Iris pigment epithelial cell (primary cell): ENCODE measurements at places on chromosomes 3 and 15.
A peak's percentile ranks its signal among the peaks of the same experiment; 100 is the strongest.

DNA sequence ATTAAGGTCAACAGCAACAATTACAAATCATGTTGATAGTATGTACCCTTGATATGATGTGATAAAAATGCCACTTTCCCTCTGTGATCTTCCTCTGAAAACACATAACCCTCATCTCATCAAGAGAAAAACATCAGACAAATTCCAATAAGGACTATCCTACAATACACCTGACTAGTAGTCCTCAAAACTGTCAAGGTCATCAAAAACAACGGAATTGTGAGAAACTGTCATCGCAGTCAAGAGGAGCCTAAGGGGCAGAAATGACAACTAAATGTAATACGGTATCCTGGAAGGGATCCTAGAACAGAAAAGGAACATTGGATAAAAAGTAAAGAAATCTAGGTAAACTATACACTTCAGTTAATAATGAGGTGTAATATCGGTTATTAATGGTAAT, 59.2 kb downstream of the OSBPL10 start:
- DNase-seq, result no peak

GRCh38 chr3:78988324-78988723, 779.5 kb downstream of the ROBO1 start:
- DNase-seq, result peak; percentile 53

DNA sequence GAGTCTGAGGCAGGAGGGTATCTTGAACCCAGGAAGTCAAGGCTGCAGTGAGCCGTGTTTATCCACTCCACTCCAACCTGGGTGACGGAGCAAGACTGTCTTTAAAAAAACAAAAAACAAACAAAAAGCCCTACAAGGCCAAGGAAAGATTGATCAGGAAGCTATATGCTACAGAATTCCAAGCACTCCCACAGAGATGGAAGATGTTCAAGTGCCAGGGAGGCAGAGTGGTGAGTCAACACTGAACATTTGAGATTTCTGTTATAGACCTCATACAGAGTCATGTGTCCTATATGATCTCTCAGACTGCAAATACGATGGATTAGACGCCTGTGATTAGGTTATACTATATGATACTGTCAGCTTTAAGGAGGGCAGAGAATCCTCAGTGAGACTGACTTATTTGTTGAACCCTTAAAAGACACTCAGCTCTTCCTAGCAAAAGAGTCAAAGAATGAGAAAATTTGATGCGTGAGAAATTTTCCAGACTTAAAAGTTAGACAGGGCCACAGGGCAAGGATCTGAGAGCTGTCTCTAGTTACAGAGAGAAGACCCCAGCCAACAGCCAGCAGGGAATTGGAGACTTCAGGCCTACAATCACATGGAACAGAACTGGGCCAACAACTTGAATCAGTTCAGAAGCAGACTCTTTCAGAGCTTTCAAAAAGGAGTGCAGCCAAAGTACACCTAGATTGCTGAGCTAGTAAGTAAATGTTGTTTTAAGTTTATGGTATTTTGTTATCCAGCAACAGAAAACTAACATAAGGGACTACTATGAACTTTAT, 107.6 kb downstream of the PIK3CB start:
- peak; percentile 41 for DNase-seq

DNA sequence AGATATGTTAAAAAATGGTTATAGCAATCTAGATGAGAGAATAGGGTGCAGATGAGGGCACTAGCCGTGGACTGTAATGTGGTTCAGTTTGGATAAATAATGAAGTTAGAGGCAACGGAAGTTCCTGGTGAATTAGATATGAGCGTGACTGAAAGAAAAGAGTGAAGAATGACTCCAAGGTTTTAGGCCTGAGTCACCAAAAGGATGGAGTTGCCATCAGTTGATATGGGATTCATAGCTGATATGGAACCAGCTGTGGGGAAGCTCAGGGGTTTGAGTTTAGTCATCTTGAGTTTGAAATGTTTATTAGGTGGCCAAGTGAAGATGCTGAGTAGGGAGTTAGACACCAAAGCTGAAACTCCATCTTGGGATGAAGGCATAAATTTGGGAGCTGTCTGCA, 66.2 kb downstream of the SSR3 start:
- no peak for DNase-seq

DNA sequence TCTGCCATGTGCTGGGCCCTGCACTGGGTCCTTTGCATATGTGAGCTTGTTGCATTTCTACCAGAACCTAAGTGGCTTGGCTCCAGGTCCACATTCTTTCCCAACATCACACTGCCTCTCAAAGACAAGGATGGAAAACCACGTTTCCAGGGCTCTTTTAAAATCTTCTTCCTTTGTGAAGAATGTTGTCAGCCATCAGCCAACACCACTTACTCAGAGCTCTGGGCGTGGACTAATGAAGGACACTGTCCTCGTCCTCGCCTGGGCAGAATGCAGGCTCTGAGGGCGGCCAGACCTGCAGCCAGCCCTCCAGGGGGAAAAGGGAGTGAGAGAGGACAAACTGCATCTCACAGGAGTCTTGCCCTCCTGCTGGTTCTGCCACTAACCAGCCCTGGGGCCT, 49.7 kb downstream of the MAGEF1 start:
- no peak for DNase-seq

- peak; percentile 84 for DNase-seq
Measured at GRCh38 chr15:72358650-72359171, 17.1 kb downstream of the HEXA start.

DNA sequence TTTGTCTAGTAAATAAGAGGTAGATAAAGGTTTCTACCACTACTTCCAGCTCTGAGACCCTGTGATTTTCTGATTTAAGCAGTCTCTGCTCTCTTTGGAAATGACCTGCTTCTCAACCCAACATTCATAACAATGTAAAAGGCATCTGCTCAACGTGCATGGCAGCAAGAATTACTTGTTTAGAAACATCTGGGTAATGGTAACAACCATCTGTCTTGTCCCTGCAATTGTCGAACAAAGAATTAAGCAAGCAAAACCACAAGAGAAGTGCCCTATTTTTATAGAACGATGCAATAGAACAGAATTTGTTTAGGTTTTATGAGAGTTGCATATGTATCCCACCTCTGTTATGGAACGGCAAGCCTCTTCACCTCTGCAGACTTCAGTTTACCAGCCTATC, 7.1 kb upstream of the FSIP1 start:
- DNase-seq, result no peak

DNA sequence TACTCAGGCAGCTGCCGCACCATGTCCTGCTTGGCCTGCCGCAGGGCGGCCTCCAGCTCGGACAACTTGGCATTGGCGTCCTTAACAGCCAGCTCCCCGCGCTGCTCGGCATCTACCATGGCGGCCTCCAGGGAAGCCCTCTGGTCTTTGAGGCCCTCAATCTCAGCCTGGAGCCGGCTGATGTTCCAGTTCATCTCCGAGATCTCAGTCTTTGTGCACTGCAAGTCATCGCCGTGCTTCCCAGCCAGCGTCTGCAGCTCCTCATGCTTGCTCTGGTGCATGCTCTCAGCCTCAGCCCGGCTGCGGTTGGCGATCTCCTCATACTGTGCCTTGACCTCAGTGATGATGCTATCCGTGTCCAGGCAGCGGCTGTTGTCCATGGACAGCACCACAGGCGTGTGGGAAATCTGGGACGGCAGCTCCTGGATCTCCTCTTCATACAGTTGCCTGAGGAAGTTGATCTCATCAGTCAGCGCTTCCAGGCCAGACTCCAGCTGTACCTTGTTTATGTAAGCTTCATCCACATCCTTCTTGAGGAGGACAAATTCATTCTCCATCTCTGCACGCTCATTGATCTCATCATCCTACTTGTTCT, 15.5 kb upstream of the PSTPIP1 start:
- DNase-seq, result no peak

DNA sequence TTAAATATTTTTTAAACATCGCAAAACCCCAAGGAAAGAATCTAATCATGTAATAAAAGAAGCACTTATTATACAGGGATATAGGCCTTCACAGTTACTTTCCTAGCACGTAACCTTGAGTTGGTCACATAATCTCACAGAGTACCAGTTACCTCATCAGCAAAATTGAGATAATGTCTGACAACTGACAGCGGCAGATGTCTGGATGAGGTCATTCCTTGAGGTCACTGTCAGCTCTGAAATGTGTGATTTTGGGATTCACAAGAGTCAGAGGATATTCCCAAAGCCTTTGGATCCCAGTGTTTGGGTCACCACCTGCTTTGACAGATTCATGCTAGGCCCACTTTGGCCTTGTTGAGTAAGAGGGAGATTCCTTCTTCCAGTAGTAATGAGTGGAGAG, 151.4 kb upstream of the SEMA6D start:
- DNase-seq, result no peak

- peak; percentile 4 for DNase-seq
Measured at GRCh38 chr3:54783611-54784010, 144.2 kb downstream of the LRTM1 start.

GRCh38 chr3:85838921-85839320, 880.1 kb downstream of the CADM2 start:
- DNase-seq, result no peak

DNA sequence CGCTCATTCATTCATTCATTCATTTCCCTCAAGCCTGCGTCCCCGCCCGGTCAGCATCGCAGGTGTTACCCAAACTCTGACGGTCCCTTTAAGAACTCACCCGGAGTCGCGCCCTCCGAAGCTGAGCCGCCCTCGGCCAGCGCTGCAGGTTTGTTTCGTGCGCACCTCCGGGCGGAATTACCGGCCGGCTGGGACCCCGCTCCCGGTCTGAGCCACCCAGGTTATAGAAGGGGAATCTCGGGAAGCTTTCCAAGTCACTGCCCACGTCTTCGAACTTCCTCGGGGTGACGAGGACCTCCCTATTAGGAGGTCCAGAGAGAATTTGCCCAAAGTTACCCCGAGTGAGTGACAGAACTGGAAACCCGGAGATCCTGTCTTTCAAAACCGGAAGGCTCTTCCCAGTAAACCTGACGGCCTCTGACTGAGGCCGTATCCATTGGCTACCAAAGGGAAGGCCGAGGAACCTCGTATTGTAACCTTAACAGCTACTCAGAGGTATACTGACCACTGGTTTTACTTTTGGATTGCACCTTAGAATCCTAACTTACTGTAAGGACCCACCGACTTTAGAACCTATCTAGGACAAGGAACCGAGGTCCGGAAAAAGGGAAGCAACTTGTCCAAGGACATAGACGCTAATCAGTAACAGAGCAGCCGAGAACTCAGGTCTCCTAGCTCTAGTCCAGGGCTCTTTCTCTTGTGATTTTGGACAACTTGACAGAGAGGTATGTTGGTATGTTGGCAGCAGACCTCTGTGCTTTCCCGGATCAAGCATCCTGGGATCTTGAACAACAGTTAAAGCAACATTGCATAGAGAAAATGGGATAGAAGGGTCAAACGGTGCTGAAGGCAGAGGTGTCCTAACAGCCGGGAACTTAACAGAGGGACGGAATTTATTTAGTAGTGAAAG, 788 bp upstream of the DLG1 start:
- peak; percentile 39 for DNase-seq

DNA sequence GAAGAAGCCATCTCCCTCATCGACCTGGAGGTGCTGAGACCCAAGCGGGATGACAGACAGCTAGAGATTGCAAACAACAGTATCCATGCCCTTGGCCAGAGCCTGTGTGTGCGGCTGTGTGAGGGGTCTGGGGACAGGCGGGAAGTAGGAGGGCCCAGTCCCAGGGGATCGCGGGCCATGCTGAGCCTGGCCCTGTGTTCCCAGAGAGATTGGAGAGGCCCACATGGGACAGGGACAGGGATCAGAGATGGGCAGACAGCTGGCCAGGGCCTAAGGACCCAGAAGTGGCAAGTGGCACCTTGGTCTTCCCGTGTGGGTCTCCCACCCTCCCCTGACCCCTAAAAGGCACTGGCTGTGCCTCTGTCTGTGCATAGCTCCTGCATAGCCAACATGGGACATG, 10.9 kb upstream of the RHO start:
- DNase-seq, result no peak

DNA sequence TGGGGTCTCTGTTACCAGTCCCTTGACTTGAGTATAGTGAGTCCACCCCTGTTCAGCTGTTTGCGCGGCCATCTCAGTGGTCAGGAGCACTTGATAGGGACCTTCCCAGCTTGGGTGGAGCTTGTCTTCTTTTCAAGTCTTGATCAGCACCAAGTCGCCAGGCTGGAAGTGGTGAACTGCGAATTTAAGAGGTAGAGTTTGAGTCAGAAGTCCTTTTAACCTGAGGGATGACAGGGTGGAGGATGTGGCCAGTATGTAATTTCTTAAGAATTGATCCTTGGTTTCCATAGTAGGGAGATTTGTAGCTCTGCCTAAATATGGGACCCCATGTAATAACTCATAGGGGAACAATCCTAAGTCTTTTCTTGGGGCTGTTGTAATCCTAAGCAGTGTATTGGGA, 86.3 kb upstream of the XCR1 start:
- DNase-seq, result no peak

DNA sequence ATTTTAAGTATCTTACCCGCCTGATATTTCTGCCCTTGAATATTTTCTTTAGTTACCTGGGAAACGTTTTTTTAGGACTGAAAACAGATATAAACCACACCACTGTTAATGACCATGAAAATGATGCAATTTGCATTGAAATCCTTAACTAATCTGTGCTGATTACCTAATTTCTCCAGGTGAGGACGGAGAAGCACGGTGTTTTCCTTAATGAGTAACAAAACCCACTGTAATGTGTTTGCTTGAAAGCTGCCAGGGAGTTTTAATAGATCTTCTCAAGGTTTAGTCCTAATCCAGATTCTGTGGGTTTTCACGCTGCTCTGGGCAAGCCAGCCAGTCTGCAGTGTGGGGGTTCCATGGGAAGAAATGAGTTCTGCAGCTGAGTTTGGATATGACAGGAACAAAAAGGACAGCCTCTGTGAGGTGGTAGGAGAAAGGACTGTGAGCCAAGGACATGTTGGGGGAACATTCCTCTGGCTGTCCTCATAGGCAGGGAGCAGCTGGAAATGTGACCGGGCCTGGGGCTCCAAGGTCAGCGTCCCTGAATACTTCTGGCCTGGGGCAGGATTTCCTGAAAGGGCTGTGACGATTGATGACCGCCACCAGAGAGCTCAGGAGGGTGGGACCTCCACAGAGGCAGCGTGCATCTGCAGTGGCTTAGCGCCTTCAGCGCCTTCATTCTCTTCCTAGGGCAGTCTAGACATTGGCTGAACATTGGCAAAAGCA, 18.6 kb downstream of the THSD4 start:
- DNase-seq, result no peak

DNA sequence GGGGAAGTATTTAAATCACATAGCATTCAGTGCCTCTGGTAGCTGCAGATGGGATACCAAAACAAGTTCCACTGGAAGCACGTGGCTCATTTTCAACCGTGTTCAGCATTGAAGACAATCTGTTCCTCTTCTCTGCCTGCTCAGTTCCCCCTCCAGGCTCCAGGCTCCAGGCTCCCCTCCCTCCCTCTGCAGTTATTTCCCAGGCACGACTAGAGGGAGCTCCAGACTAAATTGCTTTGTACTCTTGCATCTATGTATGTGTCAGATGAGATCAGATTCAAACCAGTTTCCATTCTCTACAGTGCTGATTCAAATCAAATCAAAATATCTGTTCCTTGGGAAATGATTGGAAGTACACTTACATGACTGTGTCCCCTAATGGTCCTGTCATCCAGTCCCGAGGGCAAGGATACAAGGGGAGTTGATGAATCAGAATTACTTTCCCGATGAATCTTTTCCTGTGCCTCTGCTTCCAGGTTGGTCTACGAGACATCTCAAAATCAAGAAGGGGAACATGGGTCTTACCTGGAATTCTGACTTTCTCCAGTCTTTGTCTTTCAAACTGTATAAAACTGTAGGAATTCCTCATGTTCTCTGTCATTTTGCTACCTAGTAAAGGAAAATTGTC, 600.5 kb downstream of the EDEM1 start:
- DNase-seq, result no peak
